ENCODE measurements at places on chromosomes 1 and 21. TPM values are rescaled to one million over a fixed set of nuclear protein-coding genes. Genes with fewer than 3 reads are reported as not detected.

DNA sequence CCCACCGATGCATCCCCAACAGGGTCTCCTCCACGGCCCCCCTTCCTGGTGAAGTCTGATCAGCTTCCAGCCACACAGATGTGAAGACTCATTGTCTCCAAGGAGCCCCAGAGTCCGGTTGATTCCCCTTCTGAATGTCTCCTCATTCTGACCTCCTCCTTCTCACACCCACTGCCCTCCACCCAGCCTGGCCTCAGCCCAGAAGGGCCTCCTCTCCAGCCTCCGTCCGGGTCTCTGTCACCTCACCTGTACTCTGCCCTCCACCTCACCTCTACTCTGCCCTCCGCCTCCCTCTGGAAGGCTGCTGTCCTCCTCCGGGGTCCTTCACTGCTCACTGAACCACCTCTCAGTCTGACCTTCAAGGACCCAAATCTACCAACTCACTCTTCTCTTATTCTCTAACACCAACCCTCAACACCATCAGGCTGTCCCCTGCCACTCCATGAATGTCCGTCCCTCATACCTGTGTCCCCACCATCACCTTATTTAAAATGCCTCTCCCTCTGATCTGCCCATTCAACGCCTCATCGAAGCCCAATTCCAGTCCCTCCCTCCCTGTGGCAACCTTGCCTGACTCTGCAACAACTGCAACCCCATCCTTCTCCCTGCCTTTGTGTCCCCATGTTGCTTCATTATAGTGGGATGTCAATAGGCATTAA, 201.2 kb downstream of the TOMM20 start:
- no peaks in the 10 kb centered on the region for H3K36me3 ChIP-seq
- DNase-seq = no peak
- no peak overlapping the region for H3K4me3 ChIP-seq
- no peaks in the 10 kb centered on the region for H3K27me3 ChIP-seq
- H3K4me1 ChIP-seq = peaks cover 5% of the 10 kb centered on the region

DNA sequence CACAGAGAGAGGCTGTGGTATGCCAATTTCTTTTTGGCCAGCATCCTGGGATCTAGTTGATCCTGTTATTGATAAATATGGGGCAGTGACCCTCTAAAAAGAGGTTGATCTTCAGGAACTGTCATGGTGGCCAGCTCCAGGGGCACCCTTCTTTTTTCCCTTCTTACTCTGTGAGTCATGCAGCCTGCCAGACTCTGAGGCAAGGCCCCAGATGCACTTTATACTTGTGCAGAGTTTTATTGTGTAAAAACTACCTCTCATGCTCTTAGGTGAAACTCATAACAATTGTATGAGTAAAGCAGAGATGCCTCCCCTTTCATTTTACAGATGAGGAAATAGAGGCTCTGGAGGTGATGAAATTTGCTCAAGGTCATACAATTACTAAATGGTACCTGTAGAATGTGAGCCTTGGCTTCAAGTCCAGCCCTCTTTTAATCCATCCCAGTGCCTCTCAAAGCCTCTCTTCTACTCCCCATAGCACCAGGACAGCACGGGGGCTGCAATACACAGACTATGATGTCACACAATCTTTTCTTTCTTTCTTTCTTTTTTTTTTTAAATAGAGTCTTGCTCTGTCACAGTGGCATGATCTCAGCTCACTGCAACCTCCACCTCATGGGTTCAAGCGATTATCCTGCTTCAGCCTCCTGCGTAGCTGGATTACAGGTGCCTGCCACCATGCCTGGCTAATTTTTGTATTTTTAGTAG, 387.8 kb downstream of the KCNH1 start:
- H3K27ac ChIP-seq = no peak overlapping the region
- no peaks in the 10 kb centered on the region for H3K36me3 ChIP-seq
- H3K27me3 ChIP-seq = no peaks in the 10 kb centered on the region
- no peak overlapping the region for H3K4me3 ChIP-seq
- DNase-seq = no peak

- H3K4me3 ChIP-seq = no peak overlapping the region
- no peak for DNase-seq
- no peak overlapping the region for H3K27ac ChIP-seq
These were observed 456.8 kb downstream of the SETD4 start for GRCh38 chr21:35603494-35603893.

DNA sequence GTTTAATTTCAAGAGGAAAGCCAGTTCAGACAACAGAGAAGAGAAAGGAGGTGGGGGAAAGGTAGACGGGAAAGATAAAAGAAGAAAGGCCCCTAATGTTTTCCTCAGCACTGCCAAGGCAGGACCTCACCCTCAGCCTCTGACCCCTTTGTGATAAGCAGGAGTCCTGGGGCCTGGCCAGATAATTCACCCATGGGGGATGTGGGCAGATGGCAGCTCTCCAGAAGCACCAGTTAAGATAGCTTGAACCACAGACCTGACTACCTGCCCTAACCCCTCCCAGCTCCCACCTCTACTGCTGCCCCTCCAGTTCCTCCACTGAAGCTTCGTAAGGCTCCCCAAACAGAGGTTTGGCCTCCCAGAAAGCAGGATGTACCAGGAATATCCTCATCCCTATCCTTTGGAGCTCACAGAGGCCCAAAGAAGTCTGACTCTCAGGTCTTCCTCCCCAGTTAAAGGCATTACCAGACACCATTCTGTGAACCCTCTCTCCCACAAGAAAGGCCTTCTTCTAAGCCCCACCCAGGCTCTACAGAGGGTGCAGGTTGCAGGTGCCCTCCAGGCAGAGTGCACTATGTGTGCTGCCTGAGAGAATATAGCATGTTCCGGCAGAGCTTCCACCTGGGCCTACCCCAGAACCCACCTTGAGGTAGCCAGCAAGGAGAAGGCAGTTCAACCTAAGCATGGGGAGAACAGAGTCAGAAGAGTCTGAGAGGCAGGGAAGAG, 9.2 kb upstream of the SNAPIN start:
- H3K4me3 ChIP-seq = no peak overlapping the region
- no peaks in the 10 kb centered on the region for H3K27me3 ChIP-seq

The MYOC gene
- 15.1 TPM for total RNA-seq

The BTBD8 gene
- 3.8 TPM for total RNA-seq
